RPMI8226 (cell line): ENCODE measurements at places on chromosomes 7 and 10.

DNA sequence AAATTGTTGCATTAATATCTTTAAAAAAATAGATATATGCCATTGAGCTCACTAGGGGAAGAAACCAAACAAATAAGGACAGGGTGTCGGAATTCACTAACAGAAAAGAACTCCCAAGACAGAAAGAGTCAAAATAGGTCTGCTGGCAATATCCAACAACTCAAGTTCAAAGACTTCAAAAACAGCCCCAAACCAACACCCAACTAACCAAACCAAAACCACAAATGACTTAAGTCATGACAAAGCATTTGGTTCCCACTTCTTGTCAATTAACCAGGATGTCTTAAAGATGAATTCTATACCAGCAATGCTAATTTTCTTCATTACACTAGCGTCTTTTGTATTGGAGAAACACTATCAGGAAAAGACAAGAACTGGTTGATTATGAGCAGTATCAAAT lies 249.0 kb upstream of the PLXNA4 start:
- no peak for DNase-seq

DNA sequence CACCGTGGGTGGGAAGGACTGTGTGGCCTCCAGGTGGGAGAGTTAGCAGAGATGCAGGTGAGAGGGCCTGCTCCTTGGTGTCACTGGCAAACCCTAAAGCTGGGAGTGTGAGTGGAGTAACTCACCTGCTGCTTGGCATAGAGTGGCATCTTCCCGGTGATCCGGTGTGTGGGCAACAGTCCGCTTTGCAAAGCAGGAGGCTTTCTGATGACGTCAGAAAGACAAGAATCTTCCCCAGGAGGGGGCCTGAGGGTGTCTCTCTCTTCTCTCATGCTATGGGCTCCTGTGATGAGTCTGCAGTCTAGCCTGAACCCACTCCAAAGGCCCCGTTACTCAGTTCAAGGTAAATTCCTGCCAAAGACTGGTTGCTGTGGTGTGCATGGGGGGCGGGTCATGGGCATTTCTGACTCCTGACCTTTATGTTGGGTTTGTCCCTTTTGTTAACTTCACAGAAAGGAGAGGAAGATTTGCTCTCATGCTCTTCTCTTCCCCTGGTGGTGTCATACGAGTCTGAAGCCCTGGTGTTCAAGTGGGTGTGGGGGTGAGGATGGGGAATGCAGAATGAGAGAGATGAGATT lies 187.9 kb downstream of the GATA3 start:
- no peak for DNase-seq

DNA sequence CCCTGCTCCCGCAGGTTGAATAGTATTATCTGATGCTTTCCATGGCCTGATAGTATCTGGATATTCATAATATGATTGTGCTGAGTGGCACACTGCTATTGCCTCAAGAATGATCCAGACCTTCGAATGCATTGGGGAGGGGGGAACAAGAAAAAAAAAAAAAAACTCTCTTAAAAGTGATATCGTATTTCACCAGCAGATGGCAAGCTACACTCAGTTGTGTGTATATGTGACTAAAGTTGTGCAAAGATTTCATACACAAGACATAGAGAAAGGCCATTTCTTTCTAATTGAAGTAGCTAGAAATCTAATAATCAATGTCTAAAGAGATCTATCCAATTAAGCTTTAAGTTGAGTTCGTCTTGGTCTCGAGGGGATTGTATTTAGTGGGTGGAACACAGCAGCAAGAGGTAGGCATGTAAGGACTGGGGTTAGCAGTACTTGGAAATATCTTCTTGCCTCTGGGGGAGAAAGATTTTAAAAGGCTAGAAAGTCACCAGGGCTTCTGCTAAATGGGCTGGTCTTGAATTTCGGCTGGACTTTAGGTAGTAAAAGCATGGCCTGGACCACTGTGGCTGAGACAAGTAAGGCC lies 15.3 kb downstream of the SFRP4 start:
- peak; percentile 17 for DNase-seq

DNA sequence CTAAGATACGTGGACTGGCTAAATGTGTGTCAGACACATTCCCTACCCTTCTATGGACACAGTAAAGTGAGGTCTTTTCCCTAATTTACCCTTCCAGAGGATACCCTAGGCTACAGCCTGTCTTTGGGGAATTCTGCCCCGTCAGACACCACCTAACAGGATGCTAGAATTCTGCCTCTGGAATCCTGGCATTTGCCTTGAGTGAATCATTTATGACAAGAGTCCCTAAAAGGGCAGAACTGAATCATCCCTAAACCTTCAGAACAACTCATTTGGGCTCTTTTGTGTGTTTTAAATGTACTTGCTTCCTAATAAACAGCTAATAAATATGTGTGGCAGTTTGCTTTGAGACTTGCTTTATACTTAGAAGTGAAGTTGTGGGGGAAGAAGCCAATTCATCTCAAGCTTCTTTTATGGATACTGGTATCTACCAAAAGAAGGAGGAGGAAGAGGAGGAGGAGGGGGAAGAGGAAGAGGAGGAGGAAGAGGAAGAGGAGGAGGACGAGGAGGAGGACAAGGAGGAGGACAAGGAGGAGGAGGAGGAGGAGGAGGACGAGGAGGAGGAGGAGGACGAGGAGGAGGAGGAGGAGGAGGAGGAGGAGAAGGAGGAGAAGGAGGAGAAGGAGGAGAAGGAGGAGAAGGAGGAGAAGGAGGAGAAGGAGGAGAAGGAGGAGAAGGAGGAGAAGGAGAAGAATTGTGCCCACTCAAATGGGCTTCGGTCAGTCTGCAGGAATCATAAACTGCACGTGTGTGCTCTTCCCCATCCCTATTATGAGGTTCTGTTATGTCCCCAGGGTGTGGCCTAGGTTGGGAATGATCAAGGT lies 27.1 kb downstream of the PARP12 start:
- DNase-seq = no peak

DNA sequence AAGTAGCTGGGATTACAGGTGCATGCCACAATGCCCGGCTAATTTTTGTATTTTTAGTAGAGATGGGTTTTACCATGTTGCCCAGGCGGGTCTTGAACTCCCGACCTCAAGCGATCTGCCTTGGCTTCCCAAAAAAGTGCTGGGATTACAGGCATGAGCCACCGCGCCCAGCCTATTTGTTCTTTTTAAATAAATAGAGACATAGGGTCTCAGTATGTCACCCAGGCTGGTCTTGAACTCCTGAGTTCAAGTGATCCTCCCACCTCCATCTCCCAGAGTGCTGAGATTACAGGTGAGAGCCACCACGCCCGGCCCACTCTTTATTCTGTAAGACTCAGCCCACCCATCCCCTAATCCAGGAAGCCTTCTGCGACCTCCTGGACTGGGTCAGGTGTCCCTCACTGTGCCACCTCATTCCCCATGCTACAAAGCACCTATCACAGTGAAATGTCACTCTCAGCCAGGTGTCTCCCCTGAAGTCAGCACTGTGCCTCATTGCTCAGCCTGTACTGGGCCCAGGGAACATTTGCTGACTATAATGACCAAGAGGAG lies 2.8 kb downstream of the TMEM120A start:
- no peak for DNase-seq

- DNase-seq = no peak
These were observed 89.6 kb upstream of the C7orf33 start for GRCh38 chr7:148500978-148501377.
